Stimulated activated CD4-positive, alpha-beta T cell treated with anti-CD3 and anti-CD28 coated beads, Interleukin-4, amount 100 ng/mL, for 1 hour (primary cell): ENCODE measurements at places on chromosomes 4 and X.

DNA sequence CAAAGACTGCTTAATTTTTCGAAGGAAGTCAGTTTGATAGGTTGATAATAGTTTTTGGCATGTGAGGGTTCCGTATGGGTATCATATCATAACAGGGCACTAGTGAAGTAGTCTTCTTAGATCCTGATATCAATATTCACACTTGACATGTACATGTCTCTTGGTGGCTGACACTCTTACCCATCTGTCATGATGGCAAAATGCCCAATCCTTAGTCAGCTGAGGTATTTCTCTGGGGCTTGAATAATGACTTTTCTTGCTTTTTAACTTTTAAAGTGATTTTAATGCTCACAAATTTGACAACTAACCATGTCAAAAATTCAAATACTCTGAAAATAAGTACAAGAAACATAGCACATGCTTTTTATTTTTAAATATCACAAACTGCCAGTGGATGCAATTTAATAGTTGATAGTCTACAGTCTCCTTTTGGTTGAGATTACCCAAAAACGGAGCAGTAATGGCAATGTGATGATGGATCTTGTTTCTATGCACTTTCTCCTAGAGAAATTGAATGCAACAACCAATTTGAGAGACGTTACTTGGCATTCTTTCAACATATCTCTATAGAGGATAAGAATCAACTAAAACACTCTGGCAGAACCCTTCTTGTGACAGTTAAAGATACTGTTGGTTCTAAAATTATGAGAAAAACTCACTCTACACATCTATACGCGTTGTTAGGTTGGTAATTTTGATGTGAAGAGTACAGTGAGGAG is 552.9 kb upstream of the PABPC4L start:
- no peak for DNase-seq

GRCh38 chr4:6362896-6363295 is 93.2 kb downstream of the WFS1 start:
- no peak for DNase-seq

DNA sequence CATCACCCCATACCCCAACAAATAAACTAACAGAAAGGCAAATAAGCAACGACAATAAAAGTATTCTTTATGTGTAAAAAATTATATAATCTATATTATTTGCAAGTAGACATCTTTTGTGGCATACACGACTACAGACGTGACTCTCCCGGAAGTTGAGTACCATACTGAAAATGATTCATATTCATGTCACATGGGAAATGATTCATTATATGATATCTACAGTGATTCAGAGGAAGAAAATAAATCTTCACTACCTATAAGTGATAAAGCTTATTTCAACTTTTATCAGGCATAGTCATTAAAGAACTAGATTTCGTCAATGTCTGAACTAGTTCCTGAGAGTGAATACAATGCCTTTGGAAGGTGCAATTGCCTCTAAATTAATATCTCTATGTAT is 4.6 kb upstream of the ANTXR2 start:
- DNase-seq, result no peak

- no peak for DNase-seq
These were observed 1.7 kb upstream of the SLC2A9 start for GRCh38 chr4:10023050-10023419.

DNA sequence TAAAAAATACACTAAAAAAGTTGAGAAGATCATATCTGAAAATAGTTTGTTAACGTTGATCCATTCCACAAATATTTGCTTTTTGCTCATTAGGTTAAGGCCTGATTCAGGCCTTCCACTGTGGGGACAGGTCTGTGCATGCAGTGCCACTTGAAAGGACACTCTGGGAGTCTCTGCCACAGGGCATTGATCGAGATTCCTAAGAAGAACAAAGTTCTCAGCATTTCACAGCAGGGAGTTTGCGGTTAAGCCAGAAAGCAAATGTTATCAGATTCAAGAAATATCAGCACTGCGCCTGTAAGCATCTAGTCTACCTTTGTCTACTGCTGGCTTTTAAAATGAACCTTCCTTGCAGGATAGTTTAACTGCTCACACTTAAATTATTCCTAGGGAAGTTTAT is 62.2 kb upstream of the TNIP3 start:
- DNase-seq, result no peak

GRCh38 chrX:27915617-27916016 is 65.6 kb downstream of the DCAF8L1 start:
- no peak for DNase-seq

GRCh38 chr4:1021386-1022050 is 10.1 kb downstream of the FGFRL1 start:
- no peak for DNase-seq

DNA sequence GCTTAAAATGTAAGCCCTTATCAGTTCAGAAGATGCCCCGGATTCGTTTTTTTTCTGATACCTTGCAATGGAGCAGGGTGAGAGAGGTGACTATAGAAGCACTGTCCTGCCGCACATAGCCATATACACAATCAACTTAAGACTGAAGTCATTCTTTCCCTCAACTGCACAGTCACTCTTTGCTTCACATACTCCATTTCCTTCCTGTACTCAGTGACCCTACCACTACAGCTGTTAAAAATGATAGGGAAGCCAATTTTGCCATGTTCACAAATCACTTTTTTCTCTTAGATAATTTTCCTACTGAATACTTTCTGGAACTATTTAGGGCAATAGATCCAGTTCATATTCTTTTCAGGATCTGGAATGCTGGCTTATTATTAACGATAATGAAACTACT is 300.0 kb downstream of the ANK2 start:
- DNase-seq, result no peak

DNA sequence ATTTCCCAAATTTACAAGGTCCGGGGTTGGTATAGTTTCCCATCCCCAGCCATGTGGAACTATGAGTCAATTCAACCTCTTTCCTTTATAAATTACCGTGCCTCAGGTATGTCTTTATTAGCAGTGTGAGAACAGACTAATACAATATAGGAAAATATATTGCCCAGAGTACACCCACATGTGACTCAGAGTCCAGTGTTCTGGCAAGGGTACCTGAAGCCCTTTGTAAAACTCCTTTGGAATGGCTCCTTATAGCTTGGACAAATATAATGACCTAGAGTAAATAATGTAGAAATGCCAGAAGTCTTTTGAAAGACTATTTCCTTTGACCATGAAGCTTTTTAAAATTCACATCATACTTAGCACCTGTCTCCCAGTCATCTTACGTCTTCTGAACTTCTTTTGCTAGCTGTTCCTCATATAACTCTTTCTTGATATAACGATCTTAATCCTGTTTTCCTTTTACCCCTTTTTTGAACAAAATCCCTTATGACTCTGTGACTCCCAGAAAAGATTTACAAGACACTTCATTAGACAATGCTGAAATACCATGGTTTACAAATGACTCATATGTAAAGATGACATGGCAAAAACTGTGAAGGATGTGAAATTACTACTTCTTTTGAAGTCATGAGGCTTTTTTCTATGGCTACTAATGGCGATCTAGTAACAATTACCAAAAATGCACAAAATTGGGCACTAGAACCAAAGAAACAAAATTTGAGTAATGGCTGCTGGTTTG is 408.9 kb downstream of the NAP1L3 start:
- no peak for DNase-seq

- no peak for DNase-seq
These were observed 58.6 kb upstream of the ETNPPL start for GRCh38 chr4:108821351-108821930.

DNA sequence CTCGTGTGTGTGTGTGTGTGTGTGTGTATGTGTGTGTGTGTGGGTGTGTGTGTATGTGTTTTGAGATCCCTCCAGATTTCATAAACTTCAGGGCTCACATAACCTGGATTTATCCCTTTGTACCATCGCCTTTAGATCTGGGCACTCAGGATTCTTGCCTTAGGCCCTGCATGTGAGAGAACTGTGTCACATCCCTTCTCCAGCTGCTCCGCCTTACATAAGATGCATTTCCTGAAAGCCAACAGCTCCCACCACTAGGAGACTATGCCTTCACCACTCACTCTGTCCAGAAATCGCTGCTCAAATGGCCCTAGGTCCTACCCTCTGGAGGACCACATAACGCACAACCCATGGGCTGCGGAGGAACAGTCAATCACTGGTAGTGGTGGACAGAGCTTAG is 348.8 kb downstream of the CCSER1 start:
- no peak for DNase-seq

DNA sequence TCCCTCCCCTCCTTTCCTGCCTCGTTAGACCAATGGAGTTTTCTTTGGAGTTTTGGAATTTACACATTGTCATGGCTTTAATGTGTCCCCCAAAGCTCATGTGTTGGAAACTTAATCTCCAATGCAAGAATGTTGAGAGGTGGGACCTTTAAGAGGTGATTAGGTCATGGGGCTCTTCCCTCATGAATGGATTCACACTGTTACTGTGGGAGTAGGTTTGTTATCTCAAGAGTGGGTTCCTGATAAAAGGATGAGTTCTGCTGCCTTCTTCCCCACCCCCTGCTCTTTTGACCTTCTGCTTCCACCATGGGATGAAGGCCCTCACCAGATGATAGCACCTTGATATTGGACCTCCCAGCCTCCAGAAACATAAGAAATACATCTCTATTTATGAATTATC is 16.8 kb downstream of the MORF4L2 start:
- no peak for DNase-seq

DNA sequence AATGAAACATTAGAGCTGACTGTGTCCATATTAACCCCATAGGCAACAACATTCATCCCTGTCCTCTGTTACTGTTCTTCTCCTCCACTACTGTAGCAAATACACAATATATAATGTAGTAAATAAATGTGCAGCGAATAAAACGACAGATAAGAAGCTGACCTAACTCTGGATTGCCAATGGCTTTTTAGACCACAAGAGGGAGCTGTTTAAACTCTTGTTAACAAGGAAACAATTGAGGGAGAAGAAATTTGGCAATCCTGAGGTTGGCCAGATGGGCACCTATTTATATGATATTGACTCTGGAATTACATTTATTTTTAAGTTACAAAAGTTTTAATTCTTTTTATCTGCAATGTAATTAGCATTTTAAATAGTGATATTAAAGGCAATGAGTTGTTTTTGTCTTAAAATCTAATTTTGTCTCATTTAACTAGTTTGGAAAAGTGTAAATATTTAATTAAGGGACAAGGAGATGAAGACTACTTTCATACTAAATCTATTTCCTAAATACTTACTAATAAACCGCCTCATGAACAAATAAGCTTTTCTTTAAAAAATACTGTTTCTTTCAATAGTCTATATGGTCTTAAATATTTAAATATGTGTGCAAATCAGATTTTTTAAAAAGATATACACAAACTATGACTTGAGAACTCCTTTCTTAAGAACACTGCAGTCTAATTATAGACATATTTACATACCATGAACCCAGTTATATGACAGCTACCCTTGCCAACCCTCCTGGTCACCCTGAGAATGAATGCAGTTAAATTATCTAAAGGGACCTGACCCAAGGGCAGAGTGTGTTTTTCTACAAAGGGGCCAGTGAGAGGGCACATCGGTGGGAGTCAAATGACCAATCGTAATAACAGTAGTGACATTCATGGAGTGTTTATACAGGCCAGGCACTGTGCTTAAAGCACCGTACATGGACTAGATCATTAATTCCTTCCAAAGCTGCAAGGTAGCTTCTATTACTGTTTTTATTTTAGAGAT is 52.9 kb upstream of the HPF1 start:
- DNase-seq, result no peak

- no peak for DNase-seq
These were observed 53.4 kb downstream of the ZNF518B start for GRCh38 chr4:10403633-10404445.

DNA sequence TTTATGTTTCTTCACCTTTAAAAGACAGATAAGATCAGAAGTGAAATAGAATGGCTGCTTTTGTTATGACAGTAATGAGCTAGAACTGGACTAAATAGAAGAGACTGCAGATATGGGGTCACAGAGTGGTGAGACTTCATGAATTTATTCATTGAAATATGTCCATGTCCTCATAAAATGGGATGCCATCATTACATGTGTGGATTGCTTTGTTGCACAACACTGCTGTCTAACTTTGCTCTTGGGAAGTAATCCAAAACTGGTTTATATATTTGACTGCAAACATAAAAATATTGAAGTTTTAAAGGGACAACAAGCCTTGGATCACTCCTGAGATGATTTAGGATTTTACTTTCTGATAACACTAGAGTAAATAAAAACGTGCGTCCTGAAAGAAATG is 209.2 kb upstream of the FAT4 start:
- no peak for DNase-seq

DNA sequence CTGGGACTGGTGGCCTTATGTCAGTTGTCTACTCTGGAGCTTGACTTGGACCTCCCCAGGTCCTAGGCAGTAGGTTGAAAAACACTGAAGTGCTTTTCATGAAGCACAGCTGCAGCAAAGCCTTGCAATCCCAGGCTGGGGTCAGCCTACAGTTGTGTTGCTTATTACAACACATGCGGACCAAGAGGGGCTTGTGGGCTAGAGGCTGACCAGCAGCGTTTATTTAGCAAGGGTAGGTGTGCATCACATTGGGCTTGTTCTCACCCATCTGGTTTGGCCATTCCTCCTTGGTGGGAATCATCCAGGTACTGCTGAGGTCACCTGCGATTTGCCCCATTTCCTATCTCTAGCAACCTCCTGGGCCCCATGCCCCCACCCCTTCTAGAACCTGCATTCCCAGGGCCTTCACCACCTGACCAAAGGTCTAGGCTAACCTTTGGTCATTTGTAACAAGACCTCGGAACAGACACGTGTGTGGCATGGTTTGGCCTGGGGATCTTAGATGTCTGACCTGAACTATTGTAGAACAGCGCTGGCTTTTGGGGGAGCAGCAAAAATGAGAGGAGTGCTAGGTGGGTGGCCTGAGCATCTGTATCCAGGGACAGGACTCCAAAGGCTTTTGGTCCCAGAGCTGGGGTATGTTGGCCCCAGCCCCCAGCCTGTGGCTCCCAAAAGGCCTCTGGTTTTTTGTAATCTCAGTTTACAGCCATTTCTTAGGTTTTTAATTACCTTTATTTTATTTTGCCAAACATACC is 3.0 kb downstream of the RPL10 start:
- DNase-seq, result no peak

- no peak for DNase-seq
These were observed 12.1 kb downstream of the PJA1 start for GRCh38 chrX:69153060-69153730.

GRCh38 chr4:73761856-73762255 is 21.5 kb downstream of the CXCL8 start:
- no peak for DNase-seq

- no peak for DNase-seq
These were observed 680 bp upstream of the ASMTL start for GRCh38 chrX:1453395-1453783.

DNA sequence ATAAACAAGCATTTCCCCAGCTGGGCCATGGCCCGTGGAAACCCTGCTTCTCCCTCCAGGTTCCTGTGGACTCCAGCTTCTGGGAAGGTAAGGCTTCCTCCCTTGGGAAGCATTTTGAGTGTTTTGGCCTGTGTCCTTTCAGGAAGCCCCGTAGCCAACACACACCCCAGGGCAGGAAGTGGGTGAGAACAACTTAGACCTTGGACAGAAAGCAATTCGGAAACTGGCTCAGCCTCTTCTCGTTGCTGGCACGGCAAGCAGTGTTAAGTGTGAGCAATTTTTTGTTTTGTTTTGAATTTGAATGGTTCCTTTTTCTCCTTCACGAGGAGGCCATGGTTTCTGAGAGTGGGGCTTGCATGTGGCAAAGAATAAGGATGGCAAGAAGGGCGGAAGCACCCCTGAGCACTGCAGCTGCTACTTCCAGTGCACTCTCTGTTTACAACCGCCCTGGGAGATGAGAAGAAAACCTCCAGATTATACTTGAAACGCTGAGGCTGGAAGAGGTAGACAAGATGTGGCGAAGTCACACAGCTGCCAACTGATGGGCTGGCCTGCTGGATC is 14.1 kb upstream of the CYTL1 start:
- DNase-seq, result no peak
